ENCODE measurements at places on chromosomes 16 and 17.

DNA sequence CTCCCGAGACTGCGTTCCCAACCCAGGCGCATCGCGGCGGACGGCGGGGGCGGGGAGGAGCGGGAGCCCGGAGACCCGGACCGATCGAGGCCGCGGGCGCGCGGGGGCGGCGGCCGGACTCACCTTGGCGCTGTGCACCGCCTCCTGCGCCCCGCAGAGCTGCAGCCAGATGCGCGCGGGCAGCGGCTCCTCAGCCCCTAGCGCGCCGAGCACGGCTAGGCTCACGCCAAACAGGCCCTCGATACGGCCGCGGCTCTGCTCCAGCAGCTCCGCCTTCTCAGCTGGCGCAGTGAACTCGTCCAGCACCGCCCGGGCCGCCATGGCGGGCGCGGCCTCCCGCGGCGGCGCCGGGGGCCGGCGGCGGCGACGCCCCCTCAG, 339 bp downstream of the N4BP1 start:
- DNase-seq = peak; percentile 60

DNA sequence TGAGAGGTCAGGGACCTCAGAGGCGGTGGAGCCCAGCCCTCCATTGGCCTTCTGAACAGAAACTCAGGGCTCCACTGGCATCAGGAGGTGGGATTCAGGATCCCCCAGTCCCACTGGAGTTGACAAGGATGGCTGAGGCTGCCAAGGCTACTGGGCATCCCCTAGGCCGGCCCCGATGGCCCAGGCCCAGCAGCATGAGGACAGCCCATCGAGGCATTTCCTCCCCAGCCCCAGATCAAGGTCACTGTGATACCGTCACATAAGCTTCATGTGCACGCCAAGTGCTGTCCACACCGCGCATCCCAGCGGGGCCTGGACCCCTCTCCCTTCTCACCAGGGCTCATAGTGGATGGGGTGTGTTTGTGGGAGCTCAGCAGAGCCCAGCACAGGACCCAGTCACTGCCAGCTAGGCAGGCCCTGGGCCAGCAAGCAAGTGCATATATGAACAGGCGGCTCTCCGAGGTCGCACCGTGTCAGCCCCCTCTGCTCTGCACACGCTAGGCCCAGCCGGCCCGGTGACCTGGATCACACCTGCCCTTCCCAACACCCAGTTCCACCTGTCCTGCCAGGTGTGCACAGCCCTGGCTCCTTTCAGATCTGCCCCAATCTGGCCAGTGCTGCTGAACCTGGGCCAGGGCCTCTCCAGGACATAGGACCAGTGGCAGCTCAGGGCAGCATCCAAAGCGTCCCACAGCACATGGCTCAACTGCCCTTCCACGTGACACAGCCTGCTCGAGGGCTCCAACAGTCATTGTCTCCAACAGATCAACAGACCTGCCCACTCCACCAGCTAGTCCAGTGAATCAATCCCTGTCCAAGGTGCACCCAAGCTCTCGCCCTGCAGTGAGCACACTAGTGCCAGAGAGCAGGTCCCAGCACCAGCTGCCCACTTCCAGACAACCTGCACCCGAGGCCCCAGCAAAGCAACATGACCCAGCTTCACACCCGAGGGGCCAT, 32.8 kb upstream of the RASD1 start:
- no peak for DNase-seq

DNA sequence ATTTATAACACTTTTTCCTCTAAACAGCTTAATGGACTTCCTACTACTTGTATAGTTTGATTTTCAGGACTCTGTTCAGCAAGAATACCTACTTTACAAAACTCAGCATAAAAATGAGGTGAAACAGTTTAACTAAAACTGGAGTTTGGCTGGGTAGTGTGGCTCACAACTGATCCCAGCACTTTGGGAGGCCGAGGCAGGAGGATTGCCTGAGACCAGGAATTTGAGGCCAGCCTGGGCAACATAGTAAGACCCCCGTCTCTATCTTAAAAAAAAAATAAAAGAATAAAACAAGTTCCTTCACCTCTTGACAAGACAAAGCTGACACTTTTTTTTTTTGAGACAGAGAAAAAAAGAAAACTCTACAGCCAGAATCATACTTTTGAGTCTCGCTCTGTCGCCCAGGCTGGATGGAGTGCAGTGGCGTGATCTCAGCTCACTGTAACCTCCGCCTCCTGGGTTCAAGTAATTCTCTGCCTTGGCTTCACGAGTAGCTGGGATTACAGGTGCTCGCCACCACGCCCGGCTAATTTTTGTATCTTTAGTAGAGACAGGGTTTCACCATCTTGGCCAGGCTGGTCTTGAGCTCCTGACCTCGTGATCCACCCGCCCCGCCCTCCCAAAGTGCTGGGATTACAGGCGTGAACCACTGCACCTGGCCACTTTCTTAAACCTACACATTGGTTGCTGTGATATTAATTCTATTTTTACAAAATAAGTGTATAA, 2.6 kb downstream of the PDF start:
- peak; percentile 54 for DNase-seq

GRCh38 chr17:75512926-75513640, 2.3 kb downstream of the CASKIN2 start:
- no peak for DNase-seq

GRCh38 chr17:6560496-6560895, 4.1 kb upstream of the PITPNM3 start:
- DNase-seq = no peak

DNA sequence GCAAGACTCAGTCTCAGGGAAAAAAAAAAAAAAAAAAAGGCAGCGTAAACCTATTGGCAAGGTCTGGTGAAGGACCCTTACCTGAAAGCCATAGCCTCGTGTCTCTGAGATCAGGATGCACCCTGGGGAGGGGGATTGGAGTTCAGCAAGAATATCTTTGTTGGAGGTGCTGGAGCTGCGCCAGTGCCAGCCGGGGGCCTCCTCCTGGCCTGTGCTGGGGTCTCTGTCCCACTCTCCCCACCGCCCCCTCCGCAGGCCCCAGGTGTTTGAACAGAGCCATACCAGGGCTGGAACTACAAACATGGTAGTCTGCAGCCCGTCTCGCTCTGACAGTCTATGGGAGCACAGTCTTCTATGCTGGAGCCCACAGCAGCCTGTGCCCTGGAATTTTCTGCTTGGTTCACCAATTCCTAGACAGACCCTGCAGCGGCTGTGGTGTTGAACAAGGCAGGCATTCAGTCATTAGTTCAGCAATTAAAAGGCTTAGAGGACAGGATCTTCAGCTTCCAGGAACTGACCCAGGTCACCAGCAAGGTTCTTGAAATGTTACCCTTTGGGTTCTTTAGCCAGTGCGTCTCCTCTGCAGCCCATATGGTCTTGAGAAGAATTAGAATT, 42.2 kb upstream of the KIFC3 start:
- DNase-seq = no peak

Measured in adrenal gland (tissue), 19 donors.